NCI-H2171 (cell line): ENCODE measurements at places on chromosomes 13 and 19.

DNA sequence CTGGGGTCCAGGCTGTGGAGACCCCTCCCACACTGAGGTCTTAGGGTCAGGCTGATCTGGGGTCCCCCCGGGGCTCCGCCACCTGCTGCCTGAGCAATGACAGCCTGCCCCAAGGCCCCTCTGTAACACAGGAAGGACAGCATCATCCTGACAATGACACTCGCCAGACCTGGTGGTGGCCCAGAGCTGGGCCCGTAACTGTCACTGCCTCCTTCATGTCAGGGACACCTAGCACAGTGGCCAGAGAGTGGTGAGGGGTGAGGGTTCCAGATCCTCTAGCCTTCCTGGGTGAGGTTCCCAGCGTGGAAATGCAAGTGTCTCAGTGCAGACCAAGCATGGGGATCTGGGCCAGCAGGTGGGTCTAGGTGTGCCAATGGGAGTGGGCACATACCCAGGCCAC, 27.8 kb downstream of the OPA3 start:
- no peak for DNase-seq

DNA sequence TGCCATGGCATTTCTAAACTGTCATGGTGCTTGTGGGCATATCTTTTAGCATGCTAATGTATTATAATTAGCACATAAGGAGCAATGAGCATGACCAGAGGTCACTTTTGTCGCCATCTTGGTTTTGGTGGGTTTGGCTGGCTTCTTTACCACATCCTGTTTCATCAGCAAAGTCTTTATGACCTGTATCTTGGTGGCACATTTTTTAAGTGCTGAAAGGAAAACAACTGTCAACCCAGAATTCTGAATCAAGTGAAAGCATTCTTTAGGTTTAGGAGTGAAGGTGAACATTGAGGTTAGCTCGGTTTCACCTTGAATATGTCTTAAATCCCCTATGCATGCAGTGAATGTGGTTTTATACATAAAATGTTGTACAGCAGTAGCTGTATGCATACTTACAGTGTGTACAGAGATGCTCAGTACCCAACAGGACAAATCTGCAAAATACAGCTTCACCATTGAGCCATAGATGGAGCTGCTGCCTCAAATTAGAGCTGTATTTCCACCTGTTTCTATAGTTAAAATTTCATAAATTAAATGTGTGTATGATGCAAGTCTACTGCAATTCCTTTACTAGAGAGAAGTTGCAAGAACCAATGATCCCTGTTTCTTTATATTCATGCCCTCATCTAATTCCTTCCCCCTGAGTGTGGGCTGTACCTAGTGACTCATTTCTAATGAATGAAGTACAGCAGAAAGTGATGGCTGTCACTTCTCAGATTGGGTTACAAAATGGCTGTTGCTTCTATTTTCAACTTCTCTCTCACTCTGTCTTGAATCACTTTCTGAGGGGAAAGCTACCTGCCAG, 25.2 kb upstream of the IGSF23 start:
- DNase-seq, result no peak

- no peak for DNase-seq
Observed at GRCh38 chr19:41372501-41372900, 3.8 kb upstream of the TMEM91 start.

- no peak for DNase-seq
Observed at GRCh38 chr13:41960211-41960636, 685 bp downstream of the VWA8 start.

DNA sequence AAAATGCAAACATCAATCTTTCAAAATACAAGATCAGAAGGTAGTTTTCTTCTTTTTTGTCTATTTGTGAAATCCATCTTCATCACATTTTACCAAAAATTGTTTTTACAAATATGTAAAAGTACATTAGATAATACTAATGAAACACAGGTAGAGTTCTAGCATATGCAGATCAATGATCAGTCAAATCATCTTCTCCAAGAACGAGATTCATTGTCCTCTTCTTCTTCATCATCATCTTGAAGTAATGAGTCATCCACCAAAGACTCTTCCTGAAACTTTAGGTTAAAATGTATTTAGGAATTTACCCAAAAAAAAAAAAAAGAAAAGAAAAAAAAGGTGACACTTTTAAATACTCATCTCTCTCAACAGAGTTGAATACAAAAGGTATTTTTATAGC, 85.6 kb downstream of the RBM26 start:
- no peak for DNase-seq

- no peak for DNase-seq
Observed at GRCh38 chr19:29577649-29577963, 28.5 kb upstream of the POP4 start.

- no peak for DNase-seq
Observed at GRCh38 chr13:66501181-66501580, 729.0 kb downstream of the PCDH9 start.

- DNase-seq, result peak; percentile 17
Observed at GRCh38 chr19:38729653-38730469, 14.4 kb downstream of the CAPN12 start.

GRCh38 chr19:55276720-55277430, 3.0 kb downstream of the HSPBP1 start:
- no peak for DNase-seq

DNA sequence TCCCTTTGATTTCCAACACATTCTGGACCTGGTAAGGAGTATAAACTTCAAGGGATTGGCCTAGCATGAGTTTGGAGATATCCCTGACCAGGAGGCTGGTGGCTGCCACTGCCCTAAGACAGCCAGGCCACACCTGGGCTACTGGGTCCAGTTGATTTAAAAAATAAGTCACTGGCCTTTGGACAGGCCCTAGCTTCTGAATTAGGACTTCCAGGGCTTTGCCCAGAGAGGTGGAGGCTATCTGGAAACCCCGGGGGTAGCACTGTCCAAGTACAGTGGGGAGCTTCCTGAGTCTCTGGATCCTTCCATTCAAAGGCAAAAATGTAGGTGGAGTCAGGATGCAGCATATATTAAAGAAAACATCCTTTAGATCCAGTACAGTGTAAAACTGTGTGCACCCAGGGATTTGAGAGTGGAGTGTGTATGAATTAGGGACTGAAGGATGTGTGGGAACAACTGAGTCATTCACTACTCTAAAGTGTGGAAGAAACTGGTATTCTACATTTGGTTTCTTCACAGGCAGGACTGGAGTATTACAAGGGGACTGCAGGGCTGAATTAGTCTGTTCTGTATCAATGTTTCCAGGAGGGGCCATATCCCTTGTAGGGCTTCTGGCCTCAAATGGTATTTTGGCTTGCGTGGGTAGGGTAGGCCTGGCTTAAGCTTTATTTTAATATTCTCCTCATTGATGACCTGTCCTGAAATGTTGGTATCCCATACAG, 14.8 kb upstream of the FCGBP start:
- DNase-seq, result no peak
